ENCODE measurements at places on chromosomes 2 and 18. TPM values are rescaled to one million over a fixed set of nuclear protein-coding genes. Genes with fewer than 3 reads are reported as not detected.

- H3K27ac ChIP-seq, result peak overlapping the region; percentile 11
- no peak overlapping the region for H3K4me3 ChIP-seq
- no peak for DNase-seq
- H3K36me3 ChIP-seq, result no peaks in the 10 kb centered on the region
- H3K4me1 ChIP-seq, result peaks cover 23% of the 10 kb centered on the region
Observed at GRCh38 chr2:105796791-105797190, 52.1 kb downstream of the NCK2 start.

GRCh38 chr2:10151462-10151861, 28.9 kb downstream of the RRM2 start:
- no peak overlapping the region for H3K27ac ChIP-seq
- H3K36me3 ChIP-seq, result no peaks in the 10 kb centered on the region
- H3K4me3 ChIP-seq, result no peak overlapping the region
- H3K27me3 ChIP-seq, result no peaks in the 10 kb centered on the region

DNA sequence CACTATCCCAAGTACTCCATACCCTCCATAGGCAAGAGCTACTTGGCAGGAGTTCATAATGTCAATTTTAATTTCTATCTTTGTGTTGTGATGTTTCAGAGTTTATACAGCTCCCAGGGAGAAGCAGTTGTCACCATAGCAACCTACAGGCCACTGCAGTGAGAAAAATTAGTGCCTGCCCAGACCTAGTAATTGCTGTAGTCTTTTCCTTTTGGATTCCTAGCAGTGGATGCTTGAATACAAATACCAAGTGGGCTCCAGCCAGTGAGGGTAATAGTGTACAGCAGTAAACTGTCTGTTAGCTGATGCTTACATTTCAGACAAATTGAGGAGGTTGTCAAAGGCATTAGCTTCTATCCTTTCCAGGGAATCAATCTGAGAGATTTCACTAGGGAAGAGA, 26.7 kb downstream of the LHCGR start:
- no peak overlapping the region for H3K4me3 ChIP-seq
- no peak for DNase-seq
- H3K27ac ChIP-seq, result no peak overlapping the region

GRCh38 chr2:233692648-233693047, at the start of gene UGT1A6:
UGT1A6 (plus strand) TSS chr2:233692890; CDS start chr2:233693005, 115 bp downstream.
- H3K27me3 ChIP-seq, result no peaks in the 10 kb centered on the region
- no peak for DNase-seq
- peaks cover 40% of the 10 kb centered on the region for H3K4me1 ChIP-seq
- no peaks in the 10 kb centered on the region for H3K36me3 ChIP-seq

DNA sequence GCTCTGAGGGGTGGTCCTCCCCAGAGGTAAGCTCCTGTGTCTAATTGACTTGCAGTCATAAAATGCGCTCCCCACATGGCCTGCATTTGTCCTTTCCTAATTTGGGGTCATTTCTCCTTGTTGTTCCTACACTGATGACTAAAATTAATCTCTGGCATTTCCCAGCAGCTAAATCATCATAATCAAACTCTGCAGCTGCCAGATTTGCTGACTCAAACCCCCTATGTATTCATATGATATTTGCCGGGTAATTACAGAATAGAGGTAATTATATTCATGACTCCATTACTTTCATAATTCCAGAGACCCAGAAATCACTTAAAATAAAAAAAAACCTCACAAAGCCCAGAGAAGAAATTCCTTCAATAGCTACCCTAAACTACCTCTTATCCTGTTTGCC, 331.4 kb upstream of the KLHL29 start:
- no peak overlapping the region for H3K27ac ChIP-seq
- DNase-seq, result no peak
- H3K4me1 ChIP-seq, result no peaks in the 10 kb centered on the region
- H3K27me3 ChIP-seq, result no peaks in the 10 kb centered on the region
- H3K36me3 ChIP-seq, result peaks cover 2% of the 10 kb centered on the region

Gene HOXD12
- not detected for total RNA-seq

Gene CD226
- total RNA-seq, result 5.2 TPM

Gene EFHD1
- 13.9 TPM for total RNA-seq

DNA sequence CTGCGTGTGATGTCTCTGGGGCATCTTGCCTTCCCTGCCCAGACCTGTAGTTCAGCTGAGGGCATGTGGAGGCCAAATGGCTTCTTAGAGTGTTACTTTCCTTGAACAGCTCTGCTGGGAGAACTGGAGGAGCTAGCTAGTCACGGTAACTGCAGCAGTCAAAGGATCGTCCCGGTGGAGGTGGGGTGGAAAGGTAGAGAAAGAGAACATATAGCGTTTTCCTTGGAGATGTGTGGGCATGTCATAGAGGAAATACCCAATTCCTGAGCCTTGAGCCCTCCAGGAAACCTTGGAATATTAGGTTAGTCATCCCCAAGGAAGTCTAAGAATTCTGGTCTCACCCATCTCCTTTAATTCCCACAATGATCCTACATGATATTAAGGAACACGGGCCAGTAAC, 33.5 kb upstream of the IL37 start:
- no peak overlapping the region for H3K27ac ChIP-seq
- H3K27me3 ChIP-seq, result no peaks in the 10 kb centered on the region
- DNase-seq, result no peak
- H3K4me3 ChIP-seq, result no peak overlapping the region

Gene REG3G
- total RNA-seq, result not detected

DNA sequence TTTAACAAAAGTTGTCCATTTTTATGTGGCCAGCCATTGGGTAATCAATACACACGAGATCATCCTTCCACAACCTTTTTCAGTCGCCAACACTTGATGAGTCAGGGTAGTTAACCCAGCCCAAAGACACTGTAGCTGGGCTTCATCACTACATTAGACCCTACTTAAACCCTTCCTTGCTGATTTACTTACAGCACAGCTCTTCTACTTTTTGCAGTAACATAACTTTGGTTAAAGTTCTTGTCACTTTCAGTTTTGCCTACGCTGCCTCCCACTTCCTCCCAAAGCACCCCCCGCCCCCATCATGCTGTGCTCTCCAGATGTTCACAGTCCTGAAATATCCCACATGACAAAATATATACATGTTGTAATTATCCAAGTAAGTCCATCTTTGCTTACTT, 103.6 kb downstream of the CDK15 start:
- no peaks in the 10 kb centered on the region for H3K4me1 ChIP-seq
- H3K36me3 ChIP-seq, result no peaks in the 10 kb centered on the region
- H3K27me3 ChIP-seq, result no peaks in the 10 kb centered on the region
- DNase-seq, result no peak

DNA sequence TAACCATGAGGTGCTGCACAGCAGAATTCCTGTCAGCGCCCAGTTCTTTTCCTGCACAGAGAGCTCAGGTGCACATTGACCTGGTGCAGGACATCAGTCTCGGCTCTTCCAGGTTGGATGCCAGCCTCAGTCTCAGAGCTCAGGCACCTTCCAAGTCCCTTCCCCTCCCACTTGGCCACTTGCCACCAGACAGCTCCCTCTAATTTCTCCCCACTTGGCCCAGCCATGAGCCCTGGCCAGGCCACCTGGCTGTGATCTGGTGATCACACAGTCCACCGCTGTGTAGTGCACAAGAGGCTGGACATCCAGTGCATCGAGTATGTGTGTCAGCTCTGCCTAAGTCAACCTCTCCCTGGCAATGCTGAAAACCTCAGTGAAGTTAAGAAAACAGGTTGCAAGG, 336.6 kb upstream of the MYT1L start:
- no peaks in the 10 kb centered on the region for H3K4me1 ChIP-seq
- H3K27me3 ChIP-seq, result no peaks in the 10 kb centered on the region
- no peaks in the 10 kb centered on the region for H3K36me3 ChIP-seq
- H3K27ac ChIP-seq, result no peak overlapping the region

DNA sequence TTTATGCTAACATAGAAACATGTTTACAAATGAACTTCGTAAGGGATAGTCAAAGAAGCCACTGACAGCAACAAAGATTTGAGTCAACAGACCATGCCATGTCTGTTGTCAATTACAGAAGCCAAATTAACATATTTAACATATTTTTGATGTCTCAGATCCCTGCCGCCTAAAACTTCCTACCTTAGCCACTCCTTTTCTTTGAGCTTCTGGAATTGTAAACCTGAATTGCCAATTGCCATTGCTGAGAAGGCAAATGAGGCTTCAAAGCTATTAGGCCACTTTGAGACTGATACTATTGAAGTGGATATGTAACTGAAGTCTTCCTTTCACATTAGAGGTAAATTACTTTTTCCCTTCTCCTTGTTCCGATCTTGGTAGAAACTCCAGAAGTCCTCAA, 66.0 kb upstream of the DSEL start:
- H3K4me3 ChIP-seq, result no peak overlapping the region
- H3K27me3 ChIP-seq, result no peaks in the 10 kb centered on the region
- no peaks in the 10 kb centered on the region for H3K36me3 ChIP-seq
- DNase-seq, result no peak

DNA sequence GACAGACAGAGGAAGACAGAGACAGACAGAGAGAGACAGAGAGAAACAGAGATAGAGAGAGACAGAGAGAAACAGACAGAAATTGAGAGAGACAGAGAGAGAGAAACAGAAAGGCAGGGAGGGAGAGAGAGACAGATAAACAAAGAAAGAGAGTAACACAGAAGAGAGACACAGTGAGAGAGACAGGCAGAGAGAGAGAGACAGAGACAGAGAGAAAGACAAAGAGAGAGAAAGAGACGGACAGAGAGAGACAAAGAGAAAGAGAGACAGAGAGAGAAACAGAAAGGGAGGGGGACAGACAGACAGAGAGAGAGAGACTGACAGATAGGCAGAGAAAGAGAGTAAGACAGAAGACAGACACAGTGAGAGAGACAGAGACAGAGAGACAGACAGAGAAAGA, 108.5 kb upstream of the ANKRD30BL start:
- H3K4me3 ChIP-seq, result no peak overlapping the region
- no peaks in the 10 kb centered on the region for H3K4me1 ChIP-seq
- no peak overlapping the region for H3K27ac ChIP-seq
- no peak for DNase-seq

DNA sequence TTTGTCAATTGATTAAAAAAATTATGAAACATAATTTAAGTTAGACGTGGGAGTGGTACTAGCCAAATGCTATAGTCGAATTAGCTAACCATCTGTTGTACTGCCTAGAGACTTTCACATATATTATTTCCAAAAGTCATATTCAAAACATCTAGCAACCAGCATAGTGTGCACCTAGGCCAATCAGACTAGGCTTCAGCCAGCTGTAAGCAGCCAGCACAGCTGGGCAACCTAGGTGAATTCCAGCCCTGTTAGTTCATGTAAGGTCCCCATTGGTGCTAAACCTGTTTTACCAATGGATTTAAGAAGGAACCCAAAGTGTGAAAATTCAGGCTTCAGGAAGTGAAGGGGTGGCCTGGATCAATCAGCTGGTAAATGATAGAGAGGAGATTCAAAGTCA, 144.3 kb downstream of the BCL2 start:
- H3K4me1 ChIP-seq, result no peaks in the 10 kb centered on the region
- DNase-seq, result no peak
- H3K27me3 ChIP-seq, result no peaks in the 10 kb centered on the region
- no peak overlapping the region for H3K27ac ChIP-seq
- no peak overlapping the region for H3K4me3 ChIP-seq

DNA sequence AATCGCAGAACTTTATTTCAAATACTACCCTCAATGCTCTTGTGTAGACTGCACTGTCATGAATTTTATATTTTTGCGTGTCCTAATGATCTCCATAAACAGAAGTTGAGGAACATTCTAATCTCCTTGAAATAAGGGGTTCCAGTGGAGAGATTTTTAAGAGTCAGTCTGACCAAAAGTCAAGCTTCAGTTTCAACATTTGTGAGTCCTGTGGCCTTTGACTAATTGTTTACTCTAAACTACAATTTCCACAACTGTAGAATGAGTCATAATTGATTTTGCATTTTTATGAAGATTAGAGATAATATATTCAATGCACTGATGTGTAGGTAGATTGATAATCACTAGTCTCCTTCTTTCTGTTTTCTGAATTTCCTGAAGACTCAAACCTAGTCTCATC, 720.3 kb upstream of the ID2 start:
- H3K27ac ChIP-seq, result no peak overlapping the region
- no peak overlapping the region for H3K4me3 ChIP-seq
- no peaks in the 10 kb centered on the region for H3K27me3 ChIP-seq
- no peaks in the 10 kb centered on the region for H3K4me1 ChIP-seq
- DNase-seq, result no peak
- no peaks in the 10 kb centered on the region for H3K36me3 ChIP-seq

Gene MATN3
- total RNA-seq, result 0.08 TPM

- H3K27ac ChIP-seq, result no peak within 1 kb of the TSS
- no peaks in the 10 kb centered on the region for H3K36me3 ChIP-seq
- no peak within 1 kb of the TSS for H3K4me3 ChIP-seq
- H3K27me3 ChIP-seq, result no peaks in the 10 kb centered on the region
- DNase-seq, result no peak
Observed at GRCh38 chr2:79159653-79160052, at the start of gene REG3A. REG3A (minus strand) TSS chr2:79159753; CDS start chr2:79159405, 348 bp downstream.

- no peak overlapping the region for H3K27ac ChIP-seq
- H3K27me3 ChIP-seq, result no peaks in the 10 kb centered on the region
- H3K36me3 ChIP-seq, result no peaks in the 10 kb centered on the region
Observed at GRCh38 chr2:111667001-111667400, 217.0 kb downstream of the ANAPC1 start.

Gene HRH4
- 0.19 TPM for total RNA-seq

Gene KLHL14
- total RNA-seq, result 0.08 TPM

DNA sequence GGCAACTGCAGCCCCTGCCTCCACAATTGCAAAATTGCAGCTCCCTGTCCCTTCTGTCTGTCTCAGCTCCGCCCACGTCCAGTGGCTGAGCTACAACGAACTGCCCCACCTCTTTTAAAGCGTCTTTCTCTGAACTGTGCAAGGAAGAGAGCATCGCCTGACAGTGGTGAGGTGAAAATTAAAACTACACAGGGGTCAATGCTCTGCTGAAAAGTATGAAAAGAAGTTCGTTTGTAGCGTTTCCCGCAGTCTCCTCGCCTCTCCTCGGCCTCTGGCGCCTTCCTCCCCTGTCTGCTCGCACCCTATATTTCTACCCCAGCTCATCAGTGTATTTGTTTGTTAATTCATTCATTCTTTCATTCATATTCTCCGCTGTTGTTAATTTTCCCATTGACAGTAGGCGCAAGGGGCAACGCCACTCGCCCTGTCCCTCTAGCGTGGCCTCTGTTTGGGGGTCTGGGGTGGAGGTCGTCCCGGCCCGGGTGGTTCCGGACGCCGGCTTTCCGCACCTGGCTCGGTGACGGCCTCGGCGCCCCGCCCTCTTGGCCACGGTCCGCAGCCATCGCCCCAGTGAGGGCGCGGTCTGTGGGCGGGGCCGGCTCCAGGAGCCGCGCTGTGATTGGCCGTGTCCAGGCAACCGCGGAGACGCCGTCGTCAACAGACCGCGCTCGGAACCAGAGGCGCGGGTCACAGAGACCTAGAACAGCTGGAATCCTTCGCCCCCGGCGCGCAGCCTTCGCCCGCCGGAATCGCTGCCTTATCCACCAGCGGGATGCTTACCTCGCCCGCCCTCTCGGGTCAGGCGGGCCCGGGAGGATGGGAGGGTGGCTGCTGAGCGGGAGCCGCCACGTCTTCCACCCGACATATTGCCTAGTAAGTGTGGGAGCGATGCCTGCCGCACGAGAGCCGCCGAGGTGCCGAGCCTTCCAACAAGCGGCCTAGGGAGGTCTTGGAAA, at the start of gene VWA3B:
Gene VWA3B (plus strand): TSS at position 677 of the 956 bp plus-strand sequence. CDS start 5,926 bp downstream, outside the sequence.
- peak; percentile 79 for DNase-seq
- H3K36me3 ChIP-seq, result no peaks in the 10 kb centered on the region
- H3K4me1 ChIP-seq, result peaks cover 36% of the 10 kb centered on the region
- H3K4me3 ChIP-seq, result peak within 1 kb of the TSS; percentile 48
- H3K27ac ChIP-seq, result no peak within 1 kb of the TSS

- H3K27ac ChIP-seq, result no peak overlapping the region
- H3K4me1 ChIP-seq, result no peaks in the 10 kb centered on the region
- no peaks in the 10 kb centered on the region for H3K36me3 ChIP-seq
- DNase-seq, result no peak
Observed at GRCh38 chr2:6545336-6545735, 320.4 kb downstream of the CMPK2 start.

- peaks cover 8% of the 10 kb centered on the region for H3K4me1 ChIP-seq
- H3K27me3 ChIP-seq, result no peaks in the 10 kb centered on the region
- H3K36me3 ChIP-seq, result no peaks in the 10 kb centered on the region
- H3K27ac ChIP-seq, result peak overlapping the region; percentile 35
- peak overlapping the region; percentile 57 for H3K4me3 ChIP-seq
Observed at GRCh38 chr2:241218131-241219029, 29.9 kb downstream of the ANO7 start.

Measured in liver (tissue), 10 donors.